ENCODE measurements at places on chromosomes 2 and 18.
A peak's percentile ranks its signal among the peaks of the same experiment; 100 is the strongest.

DNA sequence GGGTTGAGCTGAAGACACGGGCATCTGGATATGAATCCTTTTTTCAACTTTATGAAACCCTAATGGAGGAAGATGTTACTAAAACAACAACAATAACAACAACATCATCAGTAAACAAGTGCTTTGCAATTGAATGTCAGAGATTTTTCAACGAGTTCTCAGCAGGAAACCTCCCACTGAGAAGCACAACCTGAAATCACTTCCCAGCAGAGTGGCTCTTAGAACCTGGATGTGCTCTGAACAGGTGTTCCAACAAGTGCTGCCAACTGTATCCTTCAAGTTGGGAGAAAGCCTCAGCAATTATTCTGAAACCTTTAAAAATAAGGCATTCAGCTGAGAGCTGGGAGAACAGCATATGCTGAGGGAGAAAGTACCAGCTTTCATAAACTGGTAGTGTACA, 1622.7 kb upstream of the CELF4 start:
- no peak for DNase-seq

DNA sequence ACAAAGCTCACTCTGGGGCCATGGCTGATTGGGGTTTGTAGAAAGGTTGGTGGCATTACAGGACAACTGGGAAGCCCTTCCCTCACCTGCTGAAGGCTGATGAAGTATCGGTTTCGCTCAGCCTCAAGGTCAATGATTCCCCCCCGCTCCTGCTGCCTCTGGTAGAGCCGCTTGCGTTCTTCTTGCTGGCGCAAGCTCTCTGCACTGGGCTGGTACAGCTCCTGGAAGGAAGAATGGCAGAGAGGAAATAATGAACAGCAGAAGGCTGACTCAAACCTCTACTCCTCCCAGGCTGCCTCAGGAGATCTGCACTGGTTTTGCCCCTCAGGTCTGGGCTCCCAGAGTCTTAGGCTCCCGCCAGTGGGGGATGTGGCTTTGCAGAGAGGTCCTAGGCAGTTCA, 5.2 kb downstream of the BCS1L start:
- DNase-seq = no peak

- no peak for DNase-seq
Measured at GRCh38 chr2:176205126-176205525, 16.7 kb downstream of the HOXD1 start.

- peak; percentile 58 for DNase-seq
Measured at GRCh38 chr2:224263571-224264043, 138.3 kb downstream of the FAM124B start.

DNA sequence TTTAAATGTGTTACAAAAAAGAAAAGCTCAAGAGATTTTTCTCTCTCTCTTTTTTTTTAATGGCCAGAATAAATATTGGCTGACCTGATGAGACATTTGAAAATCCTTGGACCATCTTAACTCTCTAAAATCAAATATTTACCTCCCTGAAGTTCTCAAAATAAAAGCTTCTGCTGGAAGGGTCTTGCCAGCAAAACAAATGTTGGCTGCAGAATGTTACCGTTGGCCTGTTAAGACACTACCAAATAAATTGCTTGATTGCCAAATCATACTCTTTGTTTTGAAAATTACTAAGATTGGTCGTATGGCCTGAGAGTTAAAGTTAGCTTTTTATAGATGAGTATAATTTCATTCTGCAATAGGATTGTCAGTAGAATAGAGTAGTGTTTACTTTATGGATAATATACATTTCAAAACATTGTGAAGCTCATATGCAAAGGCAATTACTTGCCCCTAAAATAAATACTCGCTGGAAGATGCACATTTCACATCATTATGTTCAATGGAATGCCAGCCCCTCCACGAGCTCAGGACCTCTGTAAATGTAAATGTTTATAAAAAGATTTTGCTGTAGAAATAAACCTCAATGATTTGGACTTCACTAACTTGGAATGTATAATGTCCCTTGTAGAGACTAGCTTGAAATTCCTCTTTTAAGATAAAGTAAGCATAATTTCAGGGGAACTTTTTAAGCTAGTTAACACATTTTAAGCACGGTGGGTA, 193.4 kb downstream of the SOX11 start:
- no peak for DNase-seq

- DNase-seq = peak; percentile 65
Measured at GRCh38 chr2:50143822-50144575, 887.9 kb downstream of the NRXN1 start.

DNA sequence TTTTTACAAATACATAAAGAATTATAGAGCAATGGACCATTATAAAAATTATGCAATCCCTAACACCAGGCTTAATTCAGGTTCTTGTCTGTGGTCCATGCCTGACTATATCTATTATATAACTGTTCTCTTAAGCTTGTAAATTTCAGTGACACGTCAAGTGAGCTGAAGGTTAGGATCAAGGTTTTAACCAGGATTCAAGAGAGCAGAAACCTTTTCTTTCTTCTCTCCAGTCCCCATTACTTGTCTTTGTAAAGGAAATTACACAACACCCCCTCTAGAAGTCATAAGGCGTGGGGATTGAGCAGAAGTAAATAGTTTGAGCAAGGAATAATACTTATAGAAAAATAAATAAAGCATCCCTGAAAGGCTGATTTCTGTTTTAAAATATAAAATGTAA, 122.0 kb downstream of the ZNF521 start:
- DNase-seq = no peak

DNA sequence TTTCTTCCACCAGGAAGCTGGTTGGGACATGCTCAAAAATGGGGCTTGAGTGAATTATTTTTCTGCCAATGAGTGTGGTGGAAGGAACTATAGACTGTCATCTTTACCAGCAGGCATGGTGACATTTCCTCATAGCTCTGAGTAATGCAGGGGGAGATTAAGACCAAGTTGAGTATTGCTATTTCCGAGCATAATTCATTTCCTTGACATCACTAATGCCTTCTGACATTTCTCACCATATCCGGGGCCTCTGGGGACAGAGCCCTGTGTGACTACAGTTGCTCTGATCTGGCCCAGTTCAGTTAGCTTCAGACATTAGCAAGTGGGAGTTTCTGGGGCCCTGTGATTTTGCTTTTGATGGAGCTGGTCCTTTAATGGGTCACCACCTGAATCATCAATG, 410.4 kb downstream of the MEIS1 start:
- peak; percentile 83 for DNase-seq

DNA sequence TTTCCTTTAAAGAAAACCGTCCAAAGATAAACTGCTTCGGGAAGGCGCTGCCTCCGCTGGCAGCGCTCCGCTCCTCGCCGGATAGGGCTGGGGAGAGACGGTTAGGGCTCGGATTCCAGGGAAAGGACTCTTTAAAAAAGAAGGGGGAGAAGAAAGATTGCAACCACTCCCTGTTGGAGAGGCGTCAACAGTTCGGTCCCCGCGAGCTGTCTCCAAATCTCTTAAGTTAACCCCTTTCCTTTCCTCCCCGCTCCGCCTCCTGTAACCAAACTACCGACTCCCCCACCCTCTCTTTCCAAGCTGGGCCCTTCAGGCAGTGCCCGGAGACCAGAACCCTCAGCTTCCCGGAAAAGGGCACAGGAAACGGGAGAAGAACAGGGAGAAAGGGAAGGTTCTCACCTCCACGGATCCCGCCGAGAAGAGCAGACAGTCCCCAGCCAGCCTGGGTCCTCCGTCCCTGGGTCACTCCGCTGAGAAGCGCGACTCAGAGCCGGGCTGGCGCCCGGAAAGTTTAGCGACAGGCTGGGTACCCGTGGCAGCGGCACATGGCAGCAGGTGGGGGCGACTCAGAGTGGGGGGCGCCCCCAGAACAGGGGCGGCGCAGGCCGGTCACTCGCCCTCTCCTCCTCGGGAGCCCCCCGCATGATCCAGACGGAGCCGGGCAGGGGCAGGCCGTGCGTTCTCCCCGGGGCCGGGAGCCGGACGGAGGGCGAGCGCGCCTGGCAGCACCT, 675 bp downstream of the FZD5 start:
- no peak for DNase-seq

DNA sequence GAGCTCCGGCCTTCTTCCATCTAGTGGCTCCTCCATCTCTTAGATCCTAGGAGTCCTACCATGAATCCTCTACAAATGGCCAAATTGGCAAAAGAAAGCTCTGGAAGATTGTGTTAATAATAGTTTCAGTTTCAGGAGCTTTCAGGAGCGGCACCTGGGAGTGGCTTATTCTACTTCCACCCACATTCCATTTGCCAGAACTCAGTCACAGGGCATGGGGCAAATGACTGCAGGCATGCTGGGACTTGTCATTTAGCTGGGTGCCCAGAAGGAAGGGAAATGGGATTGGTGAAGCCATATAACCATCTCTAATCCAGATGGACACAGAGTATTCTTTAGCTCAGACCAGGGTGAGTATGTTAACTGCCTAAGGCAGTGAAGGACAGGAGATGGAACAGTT, 3.6 kb upstream of the LRATD1 start:
- DNase-seq = no peak

DNA sequence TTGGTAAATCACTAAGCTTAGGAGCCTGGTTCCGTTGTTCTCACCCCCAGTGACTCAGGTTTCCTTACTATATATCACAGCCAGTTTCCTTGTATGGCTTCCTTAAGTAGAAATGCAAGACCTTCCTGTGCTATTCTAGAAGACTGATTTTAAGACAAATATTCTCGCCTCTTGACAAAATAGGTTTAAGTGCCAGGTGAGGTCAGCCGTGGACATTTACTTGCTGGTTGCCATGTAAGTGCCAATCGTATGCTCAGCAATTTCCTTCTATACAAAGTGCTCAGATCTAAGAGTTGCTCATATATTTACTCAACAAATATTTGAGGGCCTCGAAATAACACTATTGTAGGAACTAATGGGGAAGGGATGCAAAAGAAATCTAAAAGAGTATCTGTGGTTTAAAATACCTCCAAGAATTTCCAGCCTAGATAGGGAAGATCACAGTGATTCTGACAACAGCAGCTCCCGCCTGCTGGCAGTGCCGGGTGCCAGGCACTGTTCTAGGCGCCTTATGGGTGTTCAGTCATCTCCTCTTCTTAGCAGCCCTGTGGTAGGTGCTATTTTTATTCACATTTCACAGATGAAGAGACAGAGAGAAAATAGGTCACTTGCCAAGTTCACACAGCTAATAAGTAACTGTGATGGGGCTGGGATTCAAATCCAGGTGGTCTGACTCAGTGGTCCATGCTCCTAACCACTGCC, 95.3 kb upstream of the B3GNT7 start:
- no peak for DNase-seq

- DNase-seq = peak; percentile 8
Measured at GRCh38 chr2:58702302-58702885, 461.3 kb upstream of the FANCL start.

DNA sequence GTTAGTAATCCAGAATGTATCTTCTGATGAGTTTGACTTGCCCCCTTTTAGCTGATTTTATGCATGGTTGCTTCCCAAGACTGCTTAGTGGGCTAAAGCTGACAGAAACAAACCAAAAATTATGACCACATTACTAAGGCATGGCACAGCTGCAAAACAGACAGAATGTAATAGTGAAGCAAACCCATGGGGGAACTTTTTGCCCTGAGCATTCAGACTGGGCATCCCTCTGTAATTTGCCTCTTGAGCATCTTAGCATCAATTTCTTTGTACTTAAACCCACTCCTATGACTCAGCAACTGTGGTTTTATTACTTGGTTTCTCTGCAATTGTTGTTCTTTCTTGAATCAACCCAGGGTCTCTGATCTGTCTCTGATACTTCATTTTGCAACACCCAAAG, 487.3 kb upstream of the DCC start:
- no peak for DNase-seq

DNA sequence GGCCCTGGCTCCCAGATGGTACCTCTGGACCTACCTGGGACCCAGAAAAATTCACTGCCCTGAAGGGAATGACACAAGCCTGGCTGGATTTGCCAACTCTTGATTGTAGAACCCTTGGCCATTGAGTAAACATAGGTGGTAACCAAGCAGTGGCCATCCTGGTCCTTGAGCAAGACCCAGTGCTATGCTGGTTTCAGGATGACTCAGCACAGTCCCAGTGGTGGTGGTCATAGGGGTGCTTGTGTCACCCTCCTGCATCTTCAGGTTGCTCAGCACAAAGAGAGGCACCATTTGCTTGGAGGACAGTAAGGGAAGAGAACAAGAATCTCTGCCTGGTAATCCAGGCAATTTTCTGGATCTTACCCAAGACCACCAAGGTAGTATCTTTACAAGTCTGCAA, 52.9 kb downstream of the UPP2 start:
- no peak for DNase-seq

- no peak for DNase-seq
Measured at GRCh38 chr2:218392891-218393462, 6.7 kb upstream of the CTDSP1 start.

- no peak for DNase-seq
Measured at GRCh38 chr2:201919308-201919634, 112.9 kb downstream of the CDK15 start.

GRCh38 chr2:48750128-48750739, 5.3 kb downstream of the LHCGR start:
- no peak for DNase-seq

GRCh38 chr2:237858294-237859081, 935 bp upstream of the RAMP1 start:
- peak; percentile 79 for DNase-seq

GRCh38 chr18:26487437-26487836, 60.9 kb downstream of the KCTD1 start:
- no peak for DNase-seq

- DNase-seq = peak; percentile 82
Measured at GRCh38 chr18:56285387-56286065, 352.9 kb downstream of the TXNL1 start.

- no peak for DNase-seq
Measured at GRCh38 chr2:70047451-70047850, 39.8 kb upstream of the PCBP1 start.

DNA sequence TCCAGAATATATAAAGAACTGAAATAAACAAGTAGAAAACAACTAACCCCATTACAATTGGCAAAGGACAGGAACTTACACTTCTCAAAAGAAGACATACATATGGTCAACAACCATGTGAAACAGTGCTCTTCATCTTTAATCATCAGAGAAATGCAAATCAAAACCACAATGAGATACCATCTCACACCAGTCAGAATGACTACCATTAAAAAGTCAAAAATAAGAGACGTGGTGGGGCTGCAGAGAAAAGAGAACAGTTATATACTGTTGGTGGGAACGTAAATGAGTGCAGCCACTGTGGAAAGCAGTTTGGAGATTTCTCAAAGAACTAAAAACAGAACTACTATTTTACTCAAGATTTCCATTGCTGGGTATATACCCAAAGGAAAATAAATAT, 1696.3 kb upstream of the TMEFF2 start:
- DNase-seq = no peak

- DNase-seq = peak; percentile 55
Measured at GRCh38 chr2:97995026-97995733, 568 bp downstream of the TMEM131 start.

DNA sequence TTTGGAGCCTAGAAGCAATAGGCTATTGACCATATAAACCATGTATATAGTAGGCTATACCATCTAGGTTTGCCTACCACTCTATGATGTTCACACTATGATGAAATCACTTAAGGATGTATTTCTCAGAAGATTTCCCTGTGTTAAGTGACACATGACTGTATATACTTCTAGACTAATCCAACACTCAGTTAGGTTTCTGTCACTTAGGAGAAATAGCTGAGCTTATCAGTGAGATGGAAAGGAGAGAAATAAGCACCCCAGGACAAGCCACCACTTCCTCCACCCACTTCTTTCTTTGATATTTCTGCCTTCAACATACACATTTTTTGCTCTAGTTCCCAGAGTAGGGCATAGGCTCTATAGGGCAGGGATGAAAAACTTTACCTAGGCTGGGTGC, 7.8 kb downstream of the PECR start:
- no peak for DNase-seq

- no peak for DNase-seq
Measured at GRCh38 chr2:66704786-66705185, 269.9 kb downstream of the MEIS1 start.
